ENCODE measurements at places on chromosomes 11 and 22.

GRCh38 chr11:72352859-72353551 lies 81.3 kb downstream of the CLPB start:
- DNase-seq, result no peak

DNA sequence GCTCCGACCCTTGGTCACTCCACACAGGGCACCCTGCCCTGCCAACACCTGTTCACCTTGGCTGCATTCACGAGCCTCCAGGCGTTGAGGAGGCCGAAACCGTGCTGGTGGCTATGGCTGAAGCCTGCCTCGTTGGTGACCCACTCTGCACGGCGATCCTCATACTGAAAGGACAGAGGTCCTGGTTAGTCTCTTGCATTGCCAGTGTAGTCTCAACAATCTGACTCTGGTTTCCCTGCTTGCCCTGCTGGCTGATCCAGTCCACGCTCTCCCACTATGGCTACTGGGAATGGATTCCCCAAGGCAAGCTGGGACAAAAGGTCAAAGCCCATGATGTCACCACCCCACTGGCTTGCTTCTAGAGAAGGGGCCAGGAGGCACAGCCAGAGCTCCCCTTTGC lies 12.9 kb downstream of the PCSK7 start:
- DNase-seq, result no peak

DNA sequence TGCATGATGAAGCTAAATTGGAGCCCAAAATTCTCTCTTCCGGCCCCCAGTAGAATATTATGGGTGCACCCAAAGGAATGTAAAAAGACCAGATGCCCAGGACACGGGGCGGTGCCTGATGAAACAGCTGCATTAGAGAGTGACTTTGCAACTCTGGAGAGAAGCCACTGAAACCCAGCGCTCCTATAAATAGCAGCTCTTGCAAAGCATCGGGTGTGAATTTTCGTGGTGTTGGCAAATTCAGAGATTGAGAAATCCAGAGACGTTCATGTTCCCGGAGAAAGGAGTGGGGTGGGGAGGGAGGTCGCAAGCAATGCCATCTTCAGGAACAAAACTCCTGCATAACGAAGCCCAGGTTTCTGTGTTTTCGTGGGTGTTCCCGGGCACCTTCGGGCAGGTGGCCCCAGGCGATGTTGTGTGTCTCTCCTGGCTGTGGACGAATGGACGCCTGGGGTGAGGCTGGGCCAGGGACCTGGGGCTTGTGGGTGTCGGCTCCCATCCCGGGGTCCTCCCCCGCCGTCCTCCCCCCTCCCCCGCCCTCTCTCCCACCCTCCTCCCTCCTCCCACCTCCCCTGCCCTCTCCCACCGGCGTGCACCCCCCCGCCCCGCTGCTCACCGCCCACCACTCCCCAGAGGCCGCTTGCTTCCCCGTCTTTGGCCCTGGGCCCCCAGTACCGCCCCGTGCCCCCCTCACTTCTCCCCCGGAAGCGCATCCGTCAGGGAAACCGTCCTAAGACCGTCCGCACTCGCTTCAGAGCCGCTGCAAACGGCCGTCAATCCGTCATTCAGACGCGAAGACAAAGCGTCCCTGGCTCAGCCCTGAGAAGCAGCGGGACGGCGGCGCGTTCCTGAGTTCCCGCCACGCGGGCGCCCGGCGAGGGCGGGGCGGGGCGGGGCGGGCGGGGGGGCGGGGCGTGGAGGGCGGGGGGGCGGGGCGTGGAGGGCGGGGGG lies 26.7 kb upstream of the TOLLIP start:
- peak; percentile 92 for DNase-seq

DNA sequence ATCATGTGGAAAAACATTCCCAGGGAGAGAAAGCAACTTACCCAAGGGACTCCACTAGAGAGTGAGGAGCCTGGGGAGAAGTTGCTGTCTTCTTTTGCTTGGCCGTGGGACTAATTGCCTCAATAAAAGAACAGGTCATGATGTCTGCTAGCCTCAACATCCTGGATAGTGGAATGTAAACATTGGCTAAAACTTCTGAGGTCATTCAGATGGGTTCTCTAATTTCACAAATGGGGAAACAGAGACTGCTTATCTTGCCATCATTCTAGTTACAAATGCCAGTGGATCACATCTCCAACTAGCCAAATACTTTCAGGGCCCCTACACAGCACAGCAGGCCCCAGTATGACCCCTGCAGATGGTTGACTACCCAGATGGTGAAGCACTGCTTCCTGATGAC lies 28.4 kb upstream of the PAMR1 start:
- no peak for DNase-seq

DNA sequence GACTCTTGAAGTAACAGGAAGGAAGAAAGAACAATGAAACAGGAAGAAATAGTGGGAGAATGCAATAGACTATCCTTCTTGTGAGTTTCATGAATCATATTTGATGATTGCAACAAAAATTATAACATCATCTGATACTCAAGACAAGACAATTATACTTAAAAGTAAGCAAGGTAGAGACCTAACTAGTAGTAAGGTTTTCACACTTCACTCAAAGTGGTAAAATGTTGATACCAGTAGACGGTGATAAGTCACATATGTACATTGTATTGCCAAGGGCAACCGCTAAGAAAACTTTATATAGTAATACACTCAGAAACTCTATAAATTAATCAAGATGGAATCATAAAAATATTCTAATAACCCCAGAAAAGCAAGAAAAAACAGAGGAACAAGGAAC lies 107.8 kb downstream of the CYP2R1 start:
- DNase-seq, result no peak

DNA sequence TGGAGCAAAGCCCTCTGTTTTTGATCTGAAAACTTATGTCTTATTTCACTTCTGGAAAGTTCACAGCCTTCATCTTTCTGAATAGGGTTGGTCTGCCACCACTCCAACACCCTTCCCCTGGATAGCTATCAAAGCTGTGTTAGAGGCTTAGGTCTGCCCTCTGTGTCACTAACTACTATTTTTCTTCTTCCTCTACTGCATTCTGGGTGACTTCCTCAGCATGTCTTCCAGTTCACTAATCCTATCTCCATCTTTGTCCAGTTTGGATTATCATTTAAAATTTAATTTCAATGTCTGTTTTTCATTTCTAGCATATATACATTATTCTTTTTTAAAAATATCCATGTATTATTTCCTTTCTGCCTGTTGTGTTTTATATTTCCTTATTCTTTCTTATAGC lies 84.6 kb downstream of the ZNRF3 start:
- no peak for DNase-seq

DNA sequence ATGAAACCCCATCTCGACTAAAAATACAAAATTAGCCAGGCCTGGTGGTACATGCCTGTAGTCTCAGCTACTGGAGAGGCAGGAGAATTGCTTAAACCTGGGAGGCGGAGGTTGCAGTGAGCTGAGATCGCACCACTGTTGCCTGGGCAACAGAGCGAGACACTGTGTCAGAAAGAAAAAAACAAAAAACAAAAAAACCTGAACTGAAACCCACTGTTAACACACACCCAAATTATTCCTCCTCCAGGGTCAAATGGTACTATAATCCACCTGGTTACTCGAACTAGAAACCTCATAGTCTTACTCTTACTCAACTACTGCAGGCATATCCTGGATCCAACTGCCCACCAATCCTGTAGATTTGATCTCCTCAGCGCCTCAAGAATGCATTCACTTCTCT lies 35.5 kb downstream of the USP28 start:
- no peak for DNase-seq

GRCh38 chr11:816433-816779 lies 2.3 kb upstream of the PNPLA2 start:
- no peak for DNase-seq

DNA sequence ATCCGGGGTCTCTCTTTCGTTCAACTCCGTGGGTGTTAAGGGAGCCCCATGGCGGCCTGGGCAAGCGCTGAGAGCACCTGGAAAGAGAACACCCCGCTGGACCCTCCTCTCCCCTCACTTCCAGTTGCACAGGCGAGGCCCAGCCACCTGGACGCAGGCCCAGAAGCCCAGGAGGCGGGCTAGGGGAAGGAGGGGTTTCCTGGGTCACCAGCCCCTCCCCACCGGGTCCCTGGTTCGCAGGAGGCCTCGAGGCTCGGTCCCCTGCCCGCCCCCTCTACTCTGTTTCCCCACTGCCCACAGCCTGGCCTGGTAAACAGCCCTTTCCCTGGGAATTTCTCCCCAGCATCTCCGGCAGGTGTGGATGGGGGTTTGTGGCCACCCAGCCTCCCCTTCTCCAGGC lies 8.5 kb upstream of the NFAM1 start:
- no peak for DNase-seq

DNA sequence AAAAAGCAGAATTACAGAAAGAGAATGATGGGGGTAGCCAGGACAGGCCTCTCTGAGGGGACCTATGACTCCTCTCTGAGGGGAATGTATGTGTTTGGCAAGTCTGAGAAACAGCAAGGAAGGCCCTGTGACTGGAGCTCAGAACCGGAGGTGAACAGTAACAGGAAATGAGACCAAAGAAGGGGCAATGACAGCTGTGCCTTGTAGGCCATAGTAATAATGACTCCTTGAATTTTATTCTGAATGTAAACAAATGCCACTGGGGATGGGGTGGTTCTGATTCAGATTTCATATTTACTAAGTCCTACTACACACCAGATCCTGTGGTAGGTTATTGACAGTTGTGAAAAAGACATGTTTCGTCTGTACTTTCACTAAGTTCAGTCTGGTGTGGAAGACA lies 52.8 kb upstream of the APOA1 start:
- no peak for DNase-seq

DNA sequence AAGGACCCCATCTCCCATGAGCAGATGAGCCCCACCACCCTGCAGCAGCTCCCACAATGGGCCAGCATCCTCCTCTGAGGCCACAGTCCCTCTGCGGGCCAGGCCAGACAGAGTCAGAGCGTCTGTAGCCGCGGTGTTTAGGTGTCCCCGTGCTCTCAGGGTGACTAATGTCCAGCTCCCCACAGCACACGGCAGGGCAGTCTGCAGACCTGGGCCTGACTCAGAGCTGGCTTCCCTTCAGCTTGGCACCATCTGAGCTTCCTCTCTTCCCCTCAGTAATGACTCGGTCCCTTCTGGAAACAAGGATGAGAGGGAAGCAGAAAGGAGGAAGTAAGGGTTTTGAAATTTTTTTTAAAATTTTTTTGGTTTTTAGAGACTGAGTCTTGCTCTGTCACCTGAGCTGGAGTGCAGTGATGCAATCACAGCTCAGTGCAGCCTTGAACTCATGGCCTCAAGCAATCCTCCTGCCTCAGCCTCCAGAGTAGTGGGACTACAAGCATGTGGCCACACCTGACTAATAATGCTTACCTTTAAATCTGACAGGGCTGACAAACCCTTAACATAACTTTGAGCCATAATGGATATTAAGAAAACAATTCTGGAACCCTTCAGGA lies 28.5 kb downstream of the LRRC74B start:
- DNase-seq, result peak; percentile 88

DNA sequence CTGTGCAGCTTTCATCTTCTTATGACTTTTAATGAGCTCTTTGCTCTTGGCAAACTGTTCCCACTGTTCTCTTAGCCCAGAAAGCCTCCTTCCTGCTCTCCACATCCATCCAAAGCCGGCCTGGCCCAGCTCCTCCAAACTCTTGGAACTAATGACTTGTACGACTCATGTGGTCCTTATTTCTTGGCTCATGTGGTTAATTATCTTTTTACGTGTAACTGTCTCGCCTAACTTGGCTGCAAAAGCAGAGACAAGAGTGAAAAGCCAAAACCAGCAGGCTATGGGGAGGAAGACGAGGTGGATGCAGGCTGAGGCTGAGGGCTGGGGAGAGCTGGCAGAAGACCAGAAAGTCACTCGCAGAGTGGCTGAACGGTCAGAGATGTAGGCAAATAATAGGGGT lies 5.5 kb downstream of the CSNK2A3 start:
- DNase-seq, result no peak

GRCh38 chr11:101030015-101030414 lies 99.6 kb downstream of the PGR start:
- no peak for DNase-seq

GRCh38 chr11:58639103-58639502 lies 16.6 kb downstream of the CNTF start:
- DNase-seq, result no peak

- DNase-seq, result no peak
Measured at GRCh38 chr22:22693531-22693884, 49.1 kb downstream of the GGTLC2 start.

GRCh38 chr11:8731647-8732323 lies 49.2 kb downstream of the RPL27A start:
- no peak for DNase-seq

DNA sequence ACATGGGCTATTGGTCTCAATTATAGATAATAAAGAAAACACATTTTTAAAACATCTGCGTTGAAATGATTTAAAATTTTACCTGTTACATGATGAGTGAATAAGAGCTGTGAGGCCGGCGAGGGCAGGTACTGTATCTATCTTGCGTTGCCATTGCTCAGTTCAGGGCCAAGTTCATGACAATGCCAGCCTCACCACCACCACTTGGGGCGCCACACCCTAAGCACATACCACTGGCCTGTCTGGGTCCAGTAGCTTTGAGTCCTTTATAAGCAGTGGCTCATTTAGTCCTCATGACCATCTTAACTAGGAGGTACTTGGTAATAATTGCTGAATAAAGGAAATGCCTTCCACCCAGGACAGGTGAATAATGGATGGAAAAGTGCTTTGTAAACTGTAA lies 14.5 kb upstream of the MB start:
- DNase-seq, result peak; percentile 27

- no peak for DNase-seq
Measured at GRCh38 chr11:113270080-113270479, 44.3 kb upstream of the TTC12 start.

DNA sequence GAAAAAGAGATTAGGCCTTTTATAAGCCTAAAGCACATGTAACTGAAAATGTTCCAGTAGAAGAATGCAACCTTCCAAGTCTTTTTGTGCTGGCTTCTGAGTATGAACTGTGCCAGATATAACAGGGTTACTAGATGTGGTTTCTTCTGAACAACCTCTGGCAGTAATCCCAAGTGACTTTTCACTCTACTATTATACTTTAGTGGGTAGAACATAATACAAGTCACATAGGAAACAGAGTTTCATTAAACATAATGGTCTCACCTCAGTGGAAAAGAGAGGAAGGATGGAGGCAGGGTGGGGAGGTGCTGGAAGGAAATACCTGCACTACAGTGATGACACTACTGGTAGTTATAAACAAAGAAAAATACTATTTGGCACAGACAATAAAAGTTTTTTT lies 81.3 kb downstream of the PHF21A start:
- DNase-seq, result no peak

DNA sequence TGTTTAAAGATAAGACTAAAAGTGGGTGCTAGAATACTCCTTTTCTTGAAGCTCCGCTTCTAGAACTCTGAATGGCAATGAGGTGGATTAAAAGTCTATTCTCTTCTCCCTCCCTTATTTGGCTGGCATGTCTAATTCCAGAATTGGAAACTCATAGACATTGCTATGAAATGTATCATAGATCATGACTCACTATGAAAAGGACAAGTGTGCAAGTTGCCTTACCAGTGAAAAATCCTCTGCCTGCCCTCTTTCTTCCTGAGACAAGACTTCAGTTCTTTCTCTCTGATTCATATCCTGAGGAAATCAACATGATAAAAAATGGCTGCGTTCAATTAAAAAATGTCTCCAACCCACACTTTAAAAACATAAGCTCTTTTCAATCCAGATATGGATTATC lies 73.2 kb upstream of the BLID start:
- DNase-seq, result no peak

GRCh38 chr22:21731503-21731902 lies 4.1 kb downstream of the YPEL1 start:
- DNase-seq, result no peak

- no peak for DNase-seq
Measured at GRCh38 chr22:37427711-37428635, 694 bp upstream of the ELFN2 start.

- DNase-seq, result no peak
Measured at GRCh38 chr11:115458877-115459276, 45.3 kb downstream of the CADM1 start.

- DNase-seq, result peak; percentile 22
Measured at GRCh38 chr11:1546536-1547466, 25.3 kb downstream of the DUSP8 start.

Data from suppressor macrophage (primary cell).